ENCODE measurements at places on chromosomes 4 and X.

DNA sequence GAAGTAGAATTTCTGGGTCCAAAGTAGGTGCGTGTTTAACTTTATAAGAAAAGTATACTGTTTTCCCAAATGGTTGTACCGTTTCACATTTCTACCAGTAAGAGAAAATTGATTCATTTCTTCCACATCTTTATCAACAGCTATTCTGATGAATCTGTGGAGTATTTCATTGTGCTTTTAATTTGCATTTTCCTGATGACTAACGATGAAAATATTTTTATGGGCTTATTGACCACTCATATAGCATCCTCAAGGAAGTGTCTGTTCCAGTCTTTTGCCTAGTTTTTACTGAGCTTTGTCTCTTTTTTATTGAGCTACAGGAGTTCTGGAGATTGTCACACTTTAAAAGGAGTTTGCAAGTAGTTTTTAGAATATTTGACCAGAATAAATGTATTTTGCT, 92.6 kb downstream of the ASB9 start:
- no peak for DNase-seq

- no peak for DNase-seq
Measured at GRCh38 chrX:81367291-81367690, 165.4 kb downstream of the SH3BGRL start.

DNA sequence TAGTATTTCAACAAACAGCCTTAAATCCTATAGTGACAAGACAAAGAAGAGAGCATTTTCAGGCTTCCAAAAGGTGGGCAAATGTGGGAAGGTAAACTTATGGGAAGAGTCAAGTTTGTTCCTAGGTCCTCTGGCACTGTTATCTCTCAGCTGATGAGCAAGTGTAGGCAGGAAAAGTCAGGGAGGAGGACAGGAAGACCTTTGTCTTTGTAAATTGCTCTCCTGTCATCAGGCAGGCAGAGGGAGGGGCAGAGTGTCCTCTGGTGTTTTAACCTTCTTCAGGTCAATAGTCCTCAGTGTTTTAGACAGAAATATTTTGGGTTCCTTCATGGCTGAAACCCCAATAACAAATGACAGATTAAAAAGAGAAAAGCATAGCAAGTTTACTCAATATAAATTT, 13.5 kb upstream of the GEMIN8 start:
- DNase-seq, result no peak

DNA sequence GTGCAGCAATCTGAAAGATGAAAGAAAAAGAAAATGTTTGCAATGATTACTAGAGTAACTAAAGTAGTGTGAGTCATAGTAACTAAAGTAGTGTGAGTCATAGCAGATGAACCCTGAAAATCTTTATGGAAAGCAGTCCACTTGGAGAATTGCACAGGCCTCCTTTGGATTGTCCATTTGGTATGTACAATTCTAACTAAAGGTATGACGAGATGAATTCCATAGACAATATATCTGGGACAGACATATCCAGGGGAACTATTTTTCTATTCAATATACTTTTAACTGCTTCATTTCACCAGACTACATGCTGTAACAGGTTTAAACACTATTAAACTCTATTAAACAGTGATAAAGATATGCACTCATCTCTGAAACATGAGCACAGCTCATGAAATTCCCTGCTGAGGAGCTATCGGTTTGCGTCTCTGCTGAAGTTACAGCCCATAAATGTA, 798.7 kb downstream of the PCDH7 start:
- no peak for DNase-seq

DNA sequence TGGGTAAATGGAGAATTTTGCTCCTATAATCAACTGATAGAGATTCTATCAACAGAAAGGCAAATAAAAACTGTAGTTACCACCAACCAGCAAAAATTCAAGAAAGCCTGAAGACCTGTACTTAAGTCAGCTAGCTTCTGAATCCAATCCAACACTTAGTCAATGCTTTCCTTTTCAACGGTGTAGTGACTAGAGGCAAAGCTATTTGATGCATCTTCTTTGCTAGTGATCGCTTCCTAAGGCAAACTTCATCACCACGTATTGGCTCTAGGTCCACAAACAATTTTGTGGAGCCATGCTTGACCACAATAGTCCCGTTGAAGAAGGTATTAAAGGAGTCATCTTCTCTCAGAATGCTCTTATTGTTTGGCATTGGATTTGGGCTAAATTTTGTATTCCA, 25.0 kb upstream of the UBA6 start:
- no peak for DNase-seq

- no peak for DNase-seq
Measured at GRCh38 chr4:71860643-71861042, 76.8 kb upstream of the GC start.

DNA sequence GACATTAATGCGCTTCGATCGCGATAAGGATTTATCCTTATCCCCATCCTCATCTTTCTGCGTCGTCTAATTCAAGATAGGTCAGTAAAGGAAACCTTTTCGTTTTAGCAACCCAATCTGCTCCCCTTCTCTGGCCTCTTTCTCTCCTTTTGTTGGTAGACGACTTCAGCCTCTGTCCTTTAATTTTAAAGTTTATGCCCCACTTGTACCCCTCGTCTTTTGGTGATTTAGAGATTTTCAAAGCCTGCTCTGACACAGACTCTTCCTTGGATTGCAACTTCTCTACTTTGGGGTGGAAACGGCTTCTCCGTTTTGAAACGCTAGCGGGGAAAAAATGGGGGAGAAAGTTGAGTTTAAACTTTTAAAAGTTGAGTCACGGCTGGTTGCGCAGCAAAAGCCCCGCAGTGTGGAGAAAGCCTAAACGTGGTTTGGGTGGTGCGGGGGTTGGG, 528 bp upstream of the FGF2 start:
- DNase-seq, result no peak

- DNase-seq, result no peak
Measured at GRCh38 chr4:1033840-1034551, 22.6 kb downstream of the FGFRL1 start.

- DNase-seq, result no peak
Measured at GRCh38 chr4:150096625-150097024, 18.4 kb downstream of the DCLK2 start.

GRCh38 chr4:189121336-189121735, 819.3 kb upstream of the FRG1 start:
- DNase-seq, result no peak

GRCh38 chrX:6004529-6004928, 224.1 kb downstream of the NLGN4X start:
- DNase-seq, result no peak
